ENCODE measurements at places on chromosomes 3 and 15.

DNA sequence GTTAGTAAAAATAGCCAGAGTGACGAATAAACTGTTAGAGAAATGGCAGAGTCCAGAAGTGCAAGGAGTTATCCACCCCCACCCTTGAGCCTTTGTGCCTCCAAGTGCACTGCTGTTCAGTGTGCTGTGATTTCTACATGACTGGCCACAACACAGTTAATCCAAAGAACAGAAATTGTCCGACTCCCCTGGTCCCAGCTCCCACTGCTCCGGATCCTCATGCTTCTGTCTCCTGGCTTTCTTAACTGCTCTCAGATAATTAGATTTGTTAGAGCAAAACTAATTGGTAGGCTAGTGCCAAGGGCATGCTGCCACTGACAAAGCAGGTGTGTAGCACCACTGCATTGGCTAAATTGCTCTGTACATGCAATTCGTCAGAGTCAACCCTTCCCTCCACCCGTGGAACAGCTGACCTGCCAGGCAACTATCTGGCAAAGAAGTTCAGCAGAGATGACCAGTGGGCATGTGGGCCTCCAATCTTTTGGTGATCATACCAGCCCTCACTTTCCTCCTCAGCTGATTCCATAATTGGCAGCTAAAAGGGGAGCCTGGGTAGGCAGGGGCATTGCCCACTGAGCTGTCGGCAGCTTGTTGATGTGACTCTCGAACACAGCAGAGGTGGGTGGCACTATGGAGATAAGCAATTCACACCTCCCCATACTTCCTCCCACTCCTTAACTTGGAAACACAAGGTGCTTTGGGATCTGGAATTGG, 18.9 kb upstream of the ACAP2 start:
- DNase-seq: peak; percentile 65

- DNase-seq: peak; percentile 25
Measured at GRCh38 chr3:25587094-25587493, 77.6 kb downstream of the TOP2B start.

- no peak for DNase-seq
Measured at GRCh38 chr3:195900436-195901355, 7.7 kb downstream of the TNK2 start.

GRCh38 chr3:89360156-89360555, 252.7 kb downstream of the EPHA3 start:
- DNase-seq: no peak

DNA sequence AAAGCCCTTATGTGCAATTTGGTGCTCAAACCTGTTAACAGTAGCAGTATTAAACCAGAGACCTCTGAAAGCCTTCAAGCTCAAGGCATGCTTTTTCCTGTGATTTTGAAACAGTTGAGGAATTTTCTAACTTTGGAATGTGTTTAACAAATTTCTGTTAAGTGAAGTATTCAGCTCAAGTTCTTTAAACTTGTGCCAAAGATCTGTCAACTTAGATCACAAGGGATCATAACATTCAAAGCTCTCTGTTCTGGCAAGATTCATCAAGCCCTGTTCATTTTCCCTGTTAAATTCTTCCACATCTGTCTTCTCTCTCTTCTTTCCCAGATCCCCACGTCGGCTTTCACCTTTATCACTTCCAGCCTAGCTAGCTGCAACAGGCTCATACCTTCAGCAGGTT, 28.8 kb upstream of the RYK start:
- no peak for DNase-seq
